Activated naive CD4-positive, alpha-beta T cell treated with Interleukin-2 at 50 U/mL for 16 hours (primary cell): ENCODE measurements at places on chromosomes 5 and 9.
A peak's percentile ranks its signal among the peaks of the same experiment; 100 is the strongest.

GRCh38 chr5:39623291-39623865 is 198.6 kb upstream of the DAB2 start:
- no peak for DNase-seq

DNA sequence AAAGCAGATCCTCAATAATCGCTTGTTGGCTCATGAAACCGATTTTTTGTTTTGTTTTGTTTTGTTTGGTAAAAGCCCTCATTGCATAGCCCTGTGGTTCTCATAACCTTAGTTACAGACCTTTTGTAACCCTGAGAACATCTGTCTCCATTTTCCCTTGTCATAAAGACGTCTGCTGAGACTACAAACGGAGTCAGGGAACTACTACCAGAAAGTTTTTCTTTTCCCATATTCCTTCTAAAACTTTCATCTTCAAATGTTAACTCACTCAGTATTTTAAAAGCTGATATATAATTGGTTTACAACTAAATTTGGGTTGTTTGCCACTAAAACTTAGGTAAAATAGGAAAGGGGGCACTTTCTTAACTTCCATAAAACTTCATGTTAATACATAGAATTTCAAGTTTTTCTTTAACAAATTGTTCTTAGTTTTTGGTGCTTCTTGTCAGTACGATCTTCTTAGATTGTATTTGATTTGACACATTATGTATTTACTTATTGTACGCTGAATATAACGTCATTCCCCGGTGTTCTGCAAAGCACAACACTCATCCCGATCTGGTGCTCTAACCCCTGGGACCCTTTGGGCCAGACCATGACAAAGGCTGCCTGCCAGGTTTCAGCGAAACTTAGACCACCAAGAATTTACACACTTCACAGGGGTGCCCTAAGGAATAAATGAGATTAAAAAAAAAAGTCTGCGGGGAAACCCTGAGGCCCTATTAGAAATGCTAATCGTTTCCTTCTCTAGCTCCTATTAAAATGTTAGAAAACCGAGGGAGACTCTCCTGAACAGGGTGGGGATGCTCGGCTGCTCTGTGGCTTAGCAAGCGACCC is 1.1 kb upstream of the ANP32B start:
- DNase-seq: no peak

- DNase-seq: no peak
Measured at GRCh38 chr9:33138768-33139167, 28.4 kb downstream of the B4GALT1 start.

DNA sequence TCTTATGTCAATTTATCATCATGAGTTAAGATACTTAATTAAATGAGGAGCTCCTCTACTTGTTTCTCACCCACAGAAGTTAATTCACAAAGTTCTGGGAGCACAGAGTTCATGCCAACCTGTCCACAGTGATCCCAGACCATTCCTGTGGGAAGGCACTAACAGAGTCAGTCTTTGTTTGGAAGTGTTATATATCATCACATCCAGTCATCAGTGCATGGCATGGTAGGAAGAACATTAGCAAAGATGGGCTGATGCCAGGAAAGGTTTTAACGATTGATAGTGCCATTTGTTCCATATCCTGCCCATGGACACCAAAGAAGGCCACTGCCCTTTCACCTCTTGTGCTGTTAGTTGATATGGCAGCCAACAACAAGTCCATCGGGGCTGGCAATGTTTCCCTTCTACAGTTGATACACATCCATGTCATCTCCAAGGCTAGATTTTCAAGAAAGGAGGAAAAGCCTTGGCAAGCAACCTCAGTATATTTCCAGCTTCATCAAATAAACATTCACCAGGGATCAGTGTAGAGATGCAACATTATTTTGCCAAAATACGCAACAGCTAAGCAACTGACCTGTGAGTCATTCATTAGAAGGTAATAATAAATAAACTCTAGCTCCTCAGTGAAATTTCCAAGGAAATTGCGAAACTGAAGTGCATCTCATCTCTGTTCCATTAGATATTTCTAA is 169.6 kb downstream of the RORB start:
- no peak for DNase-seq

- DNase-seq: no peak
Measured at GRCh38 chr9:10255758-10256157, 357.0 kb downstream of the PTPRD start.

- DNase-seq: no peak
Measured at GRCh38 chr9:122800066-122801060, at the start of gene OR1K1. OR1K1 (plus strand) TSS chr9:122800123; CDS start chr9:122800123, 0 bp downstream.

- DNase-seq: peak; percentile 19
Measured at GRCh38 chr5:115170134-115170928, 623 bp upstream of the TRIM36 start.

DNA sequence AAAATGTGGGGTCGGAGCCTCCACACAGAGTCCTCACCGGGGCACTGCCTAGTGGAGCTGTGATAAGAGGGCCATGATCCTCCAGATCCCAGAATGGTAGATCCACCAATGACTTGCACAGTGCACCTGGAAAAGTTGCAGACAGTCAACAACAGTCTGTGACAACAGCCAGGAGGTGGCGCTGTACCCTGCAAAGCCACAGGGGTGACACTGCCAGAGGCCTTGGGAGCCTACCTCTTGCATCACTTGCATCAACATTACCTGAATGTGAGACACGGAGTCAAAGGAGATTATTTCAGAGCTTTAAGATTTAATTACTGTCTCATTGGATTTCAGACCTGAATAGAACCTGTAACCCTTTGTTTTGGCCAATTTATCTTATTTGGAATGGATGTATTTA is 614.1 kb upstream of the CDH9 start:
- DNase-seq: no peak

GRCh38 chr5:112551419-112552032 is 132.4 kb upstream of the EPB41L4A start:
- DNase-seq: peak; percentile 8

- DNase-seq: no peak
Measured at GRCh38 chr5:52269401-52269800, 518.3 kb upstream of the ITGA1 start.

- DNase-seq: no peak
Measured at GRCh38 chr5:82403026-82403425, 124.9 kb upstream of the RPS23 start.

DNA sequence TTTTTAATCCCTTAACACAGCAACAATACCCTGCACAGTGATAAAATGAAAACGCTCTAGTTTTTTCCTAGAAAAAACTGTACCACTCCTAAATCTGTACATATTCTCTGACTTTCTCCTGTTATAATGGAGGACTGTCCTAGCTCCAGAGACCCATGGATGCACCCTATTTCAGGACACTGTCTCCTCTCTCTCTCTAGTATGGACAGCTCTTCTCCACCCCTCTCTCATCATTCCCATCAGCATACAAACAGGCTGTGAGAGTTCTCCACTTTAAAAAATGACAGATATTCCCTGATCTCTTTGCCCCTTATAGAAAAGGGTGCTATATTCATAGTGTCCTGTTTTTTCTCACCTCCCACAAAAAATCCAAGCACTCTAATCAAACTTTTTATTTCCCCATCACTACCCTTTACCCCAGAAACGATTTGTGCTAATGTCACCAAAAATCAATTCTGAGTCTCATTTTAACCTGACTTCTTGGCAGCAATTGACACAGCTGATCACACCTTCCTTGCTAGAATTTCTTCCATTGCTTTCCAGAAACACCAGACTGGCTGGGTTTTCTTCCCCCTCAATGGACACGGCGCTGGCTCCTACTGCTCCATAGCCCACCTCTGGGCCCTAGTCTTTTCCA is 20.7 kb downstream of the ZNF608 start:
- DNase-seq: no peak

GRCh38 chr9:97518909-97519307 is 17.4 kb downstream of the TMOD1 start:
- no peak for DNase-seq

- DNase-seq: no peak
Measured at GRCh38 chr5:93057311-93057710, 523.7 kb downstream of the NR2F1-AS1 start.

DNA sequence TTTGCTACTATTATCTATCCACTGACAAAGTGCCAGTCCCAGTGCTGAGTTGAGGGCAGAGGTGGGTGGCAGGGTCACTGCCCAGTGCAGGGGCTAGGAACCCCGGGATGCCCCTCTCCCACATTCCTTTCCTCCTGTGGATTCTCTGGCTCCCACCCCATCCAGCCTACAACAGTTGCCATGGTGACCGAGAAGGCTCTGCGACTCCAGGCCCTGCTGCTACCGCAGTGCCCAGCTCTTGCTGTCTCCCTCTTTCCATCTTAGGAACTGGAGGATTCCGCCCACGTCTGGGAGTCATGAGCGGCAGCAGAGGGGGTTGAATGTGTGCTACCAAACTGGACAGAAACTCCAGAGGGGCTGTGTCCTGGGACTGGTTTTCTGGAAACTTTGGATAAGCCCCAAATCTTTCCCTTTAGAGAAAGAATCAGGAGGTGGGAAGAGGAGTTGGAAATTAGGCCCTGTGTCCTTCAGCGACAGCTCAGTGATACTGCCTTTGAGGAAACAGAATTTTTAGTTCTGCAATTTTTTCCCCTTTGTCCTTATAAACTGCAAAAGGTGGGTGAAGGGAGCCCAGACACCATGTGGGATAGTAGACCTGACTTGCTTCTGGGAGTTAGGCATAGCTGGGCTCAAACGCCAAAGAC is 20.7 kb upstream of the C5orf47 start:
- DNase-seq: no peak

GRCh38 chr9:92671323-92671722 is 1.4 kb upstream of the IPPK start:
- DNase-seq: no peak

DNA sequence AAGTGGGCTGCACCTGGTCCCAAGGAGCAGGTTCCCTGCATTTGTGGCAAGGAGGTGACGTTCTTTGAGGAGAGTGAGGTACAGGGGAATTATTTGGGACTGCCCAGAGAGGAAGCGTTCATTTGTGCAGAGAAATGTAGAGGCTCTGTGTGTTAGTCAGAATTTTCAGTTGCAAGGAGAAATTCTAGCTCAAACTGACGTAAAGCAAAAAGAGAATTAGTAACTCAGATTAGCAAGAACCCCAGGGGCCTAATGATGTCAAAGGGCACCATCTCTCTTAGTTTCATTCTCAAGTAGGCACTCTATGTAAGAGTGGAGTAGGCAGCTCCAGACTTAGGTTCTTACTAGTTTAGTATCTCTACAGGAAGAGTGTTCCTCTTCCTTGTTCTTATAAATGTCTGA is 2.4 kb upstream of the TXN start:
- DNase-seq: no peak

- DNase-seq: no peak
Measured at GRCh38 chr5:133935667-133935940, 32.8 kb downstream of the C5orf15 start.

DNA sequence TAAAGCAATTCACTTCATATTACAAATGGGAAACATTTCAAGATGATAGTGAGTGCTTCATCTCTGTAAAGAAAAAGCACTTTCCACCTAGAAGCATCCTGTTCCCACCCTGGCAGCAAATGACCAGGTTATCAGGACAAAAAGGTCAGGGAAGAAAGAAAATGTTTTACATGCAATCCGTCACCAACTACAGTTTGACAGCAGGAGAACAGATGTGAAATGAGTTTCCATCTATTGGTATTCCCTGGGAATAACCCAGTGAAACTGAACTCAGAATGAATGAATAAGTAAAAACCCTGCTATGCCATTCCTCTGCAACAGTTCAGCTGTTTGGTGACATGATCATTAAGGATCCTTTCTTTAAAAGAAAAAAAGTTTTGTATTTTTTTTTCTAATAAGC is 67.6 kb downstream of the HTR1A start:
- no peak for DNase-seq

- DNase-seq: no peak
Measured at GRCh38 chr5:10478436-10478835, 36.8 kb downstream of the ROPN1L start.

- DNase-seq: no peak
Measured at GRCh38 chr5:116673453-116673852, 98.8 kb upstream of the SEMA6A start.

DNA sequence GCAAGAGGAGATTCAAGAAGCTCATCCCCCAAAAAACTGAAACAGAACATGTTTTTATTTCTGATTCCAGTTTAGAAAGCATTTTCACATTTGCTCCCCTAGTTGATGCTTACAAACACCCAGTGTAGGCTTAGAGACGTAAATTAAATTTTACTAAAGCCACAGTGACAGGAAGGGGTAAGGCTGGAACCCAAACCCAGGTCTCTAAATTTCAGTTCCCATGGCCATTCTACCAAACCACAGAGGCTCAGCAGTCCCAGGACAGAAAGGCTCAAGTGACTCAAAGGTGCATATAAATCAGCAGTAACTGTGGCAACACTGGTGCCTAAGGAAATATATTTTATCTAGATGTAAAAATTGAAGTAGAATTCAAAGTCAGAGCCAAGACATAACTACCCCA is 128.7 kb downstream of the CEP120 start:
- no peak for DNase-seq

DNA sequence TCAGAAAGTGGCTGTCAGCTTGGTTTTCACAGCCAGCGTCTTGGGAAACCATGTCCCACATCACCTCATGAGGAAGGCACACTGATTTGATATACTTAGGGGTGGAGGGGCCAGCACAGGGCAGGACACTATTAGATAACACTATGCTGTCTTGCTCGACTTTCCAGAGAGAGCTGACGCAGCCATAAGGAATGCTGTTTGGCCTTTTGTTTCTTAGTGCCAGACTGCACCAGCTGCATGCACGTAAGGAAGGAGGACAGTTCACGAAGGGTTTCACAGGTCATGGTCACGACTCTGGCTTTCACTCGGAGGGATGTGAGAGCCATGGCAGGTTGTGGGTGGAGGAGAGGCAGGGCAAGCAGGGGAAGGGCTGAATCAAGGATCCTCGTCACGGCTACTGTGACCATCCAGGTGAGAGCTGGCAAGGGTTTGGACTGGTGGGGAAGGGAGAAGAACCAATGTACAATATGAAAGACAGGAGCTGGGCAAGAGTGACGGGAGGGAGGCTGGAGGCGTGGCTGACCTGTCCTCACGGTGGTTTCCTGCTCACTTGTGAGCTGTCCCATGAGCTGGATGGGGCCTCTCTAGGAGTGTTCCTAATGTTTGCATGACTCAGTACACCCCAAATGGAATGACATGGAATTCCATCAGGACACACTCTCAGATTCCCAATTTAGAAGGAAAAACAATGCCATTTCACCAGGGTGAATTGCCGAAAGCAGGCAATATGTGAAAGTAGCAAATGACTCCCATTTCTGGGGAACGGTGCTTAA is 61.7 kb downstream of the OTULIN start:
- DNase-seq: no peak

DNA sequence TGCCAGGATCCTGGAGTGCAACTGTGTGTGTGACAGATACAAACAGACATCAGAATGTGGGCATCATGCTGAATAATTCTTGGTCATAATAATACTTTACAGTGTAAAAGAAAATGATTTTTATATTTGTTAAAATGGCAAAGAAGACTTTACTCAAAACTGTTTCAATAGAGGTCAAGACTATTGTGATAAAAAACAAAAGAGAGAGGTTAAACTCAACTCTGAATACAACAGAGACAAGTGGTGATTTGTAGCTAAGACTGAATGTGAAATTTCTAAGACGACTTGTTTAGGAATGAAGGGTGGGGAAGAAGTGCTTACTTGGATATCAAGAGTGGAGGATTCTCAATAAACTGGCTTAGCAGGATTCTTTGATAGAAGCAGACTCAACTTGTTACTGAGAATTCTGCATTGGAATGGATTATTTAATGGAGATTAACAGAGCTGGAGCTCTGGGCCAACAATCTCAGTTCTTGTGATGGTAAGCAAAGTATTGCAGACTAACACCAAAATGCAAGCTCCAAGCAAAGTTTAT is 457.4 kb upstream of the CDH18 start:
- DNase-seq: no peak
